ENCODE measurements at places on chromosomes 7 and 10. TPM values are rescaled to one million over a fixed set of nuclear protein-coding genes. Genes with fewer than 3 reads are reported as not detected.

Gene C10orf105
- total RNA-seq, result not detected

Gene KRIT1
- 44.0 TPM for total RNA-seq

Gene EPO
- not detected for total RNA-seq

Gene TMEM236
- total RNA-seq, result 0.11 TPM

Gene OR2A5
- not detected for total RNA-seq

Gene ACBD7
- total RNA-seq, result 3.1 TPM

Gene SERPINE1
- 2,165 TPM for total RNA-seq

Gene ZC3HAV1L
- 13.6 TPM for total RNA-seq

Gene FAM237B
- total RNA-seq, result not detected

Gene GIMAP4
- total RNA-seq, result 63.4 TPM

Gene MEOX2
- total RNA-seq, result not detected

Gene TAS2R41
- not detected for total RNA-seq

Gene RBM20
- total RNA-seq, result 0.13 TPM

Gene DMTF1
- 57.2 TPM for total RNA-seq

Gene SPDYE2
- not detected for total RNA-seq

Gene AGAP5
- total RNA-seq, result 1.8 TPM

Gene DGKI
- total RNA-seq, result 0.53 TPM

Gene PLEKHS1
- total RNA-seq, result not detected

Gene DENND2A
- total RNA-seq, result 0.04 TPM

Gene NPTX2
- total RNA-seq, result 0.26 TPM

Gene HSPA12A
- 0.13 TPM for total RNA-seq
